Esophagus muscularis mucosa (tissue), 4 donors: ENCODE measurements at places on chromosomes 3 and 15.

DNA sequence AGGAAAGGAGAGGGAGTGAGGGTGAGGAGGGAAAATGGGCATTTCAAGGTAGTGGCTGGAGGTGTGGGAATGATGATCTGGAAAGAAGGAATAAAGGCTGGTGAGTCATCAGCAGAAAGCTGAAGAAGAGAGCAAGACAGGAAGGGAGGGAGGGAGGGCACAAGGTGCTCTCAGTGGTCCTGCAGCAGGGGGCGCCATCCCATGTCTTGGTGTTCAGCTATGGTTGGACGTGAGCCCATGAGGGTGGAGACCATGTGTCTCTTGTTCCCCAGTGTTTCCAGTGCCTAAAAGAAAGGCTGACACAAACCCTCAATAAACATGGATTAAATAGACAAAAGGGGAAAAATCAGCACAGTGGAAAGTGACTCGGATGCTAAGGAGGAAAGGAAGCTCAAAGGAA lies 228.5 kb downstream of the NTRK3 start:
- DNase-seq: no peak

GRCh38 chr15:78841891-78842290 lies 30.6 kb upstream of the ADAMTS7 start:
- no peak for DNase-seq

DNA sequence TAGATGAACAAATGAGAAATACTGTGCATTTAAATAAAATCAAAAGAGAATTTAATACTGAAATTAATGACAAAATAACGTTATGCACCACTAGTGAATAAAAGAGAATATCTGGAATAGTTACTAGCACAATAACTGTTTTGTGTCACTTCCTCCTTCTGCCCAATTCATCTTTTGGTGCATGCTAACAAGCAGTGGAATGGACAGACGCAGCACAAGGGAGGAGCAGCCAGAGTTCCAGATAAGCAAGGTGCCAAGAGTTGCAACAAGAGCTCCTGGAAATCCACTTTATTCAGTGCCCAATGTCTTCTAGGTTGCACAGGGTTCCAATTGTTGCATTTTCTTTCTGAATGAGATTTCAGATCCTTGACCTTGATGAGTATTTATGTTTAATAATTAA lies 66.5 kb upstream of the PLXND1 start:
- DNase-seq: no peak

- no peak for DNase-seq
These were observed 28.3 kb downstream of the LMCD1 start for GRCh38 chr3:8529738-8530525.

DNA sequence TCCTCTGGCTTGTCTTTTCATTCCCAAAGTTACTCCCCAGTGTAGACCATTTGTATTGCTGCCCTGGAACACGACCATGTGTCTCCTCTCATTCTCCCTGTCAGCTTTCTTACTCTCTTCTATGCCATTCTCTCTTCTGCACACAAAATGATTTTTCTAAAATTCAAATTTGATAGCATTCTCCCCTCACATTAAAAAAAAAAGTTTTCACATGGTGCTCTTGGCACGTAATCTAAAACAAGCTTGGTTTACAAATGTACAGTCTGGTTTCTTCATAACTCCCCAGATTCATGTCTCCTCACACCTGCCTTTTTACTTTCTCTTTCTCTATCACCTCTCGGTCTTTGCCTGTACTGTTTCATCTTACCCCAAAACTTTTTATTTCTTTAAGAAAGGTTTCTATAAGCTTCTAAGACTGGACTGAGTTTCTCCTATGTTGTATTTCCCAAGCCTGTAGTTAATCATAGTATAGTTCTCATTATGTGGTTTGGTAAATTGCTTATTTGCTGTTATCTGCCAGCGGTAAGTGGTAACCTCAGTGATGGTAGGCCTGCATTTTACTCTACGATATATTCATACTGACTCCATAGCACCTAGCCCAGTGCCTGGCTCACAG lies 31.2 kb downstream of the BCHE start:
- DNase-seq: no peak

DNA sequence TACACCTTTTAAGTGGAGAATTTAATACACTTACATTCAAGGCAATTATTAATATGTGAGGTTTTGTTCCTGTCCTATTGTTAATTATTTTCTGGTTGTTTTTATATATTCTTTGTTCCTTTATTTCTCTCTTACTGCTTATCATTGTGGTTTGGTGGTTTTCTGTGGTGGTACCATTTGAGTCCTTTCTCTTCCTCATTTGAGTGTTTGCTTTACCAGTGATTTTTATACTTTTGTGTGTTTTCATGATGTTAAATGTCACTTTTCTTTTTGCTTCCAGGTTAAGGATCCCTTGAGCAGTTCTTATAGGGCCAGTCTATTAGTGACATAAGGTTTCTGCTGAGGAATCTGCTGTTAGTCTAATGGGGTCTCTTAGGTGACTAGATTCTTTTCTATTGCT lies 116.5 kb downstream of the LRRK1 start:
- DNase-seq: no peak
